Muscle of arm (tissue), 14 donors: ENCODE measurements at places on chromosomes 4 and X.

- DNase-seq, result no peak
Measured at GRCh38 chr4:23937173-23937572, 47.3 kb upstream of the PPARGC1A start.

DNA sequence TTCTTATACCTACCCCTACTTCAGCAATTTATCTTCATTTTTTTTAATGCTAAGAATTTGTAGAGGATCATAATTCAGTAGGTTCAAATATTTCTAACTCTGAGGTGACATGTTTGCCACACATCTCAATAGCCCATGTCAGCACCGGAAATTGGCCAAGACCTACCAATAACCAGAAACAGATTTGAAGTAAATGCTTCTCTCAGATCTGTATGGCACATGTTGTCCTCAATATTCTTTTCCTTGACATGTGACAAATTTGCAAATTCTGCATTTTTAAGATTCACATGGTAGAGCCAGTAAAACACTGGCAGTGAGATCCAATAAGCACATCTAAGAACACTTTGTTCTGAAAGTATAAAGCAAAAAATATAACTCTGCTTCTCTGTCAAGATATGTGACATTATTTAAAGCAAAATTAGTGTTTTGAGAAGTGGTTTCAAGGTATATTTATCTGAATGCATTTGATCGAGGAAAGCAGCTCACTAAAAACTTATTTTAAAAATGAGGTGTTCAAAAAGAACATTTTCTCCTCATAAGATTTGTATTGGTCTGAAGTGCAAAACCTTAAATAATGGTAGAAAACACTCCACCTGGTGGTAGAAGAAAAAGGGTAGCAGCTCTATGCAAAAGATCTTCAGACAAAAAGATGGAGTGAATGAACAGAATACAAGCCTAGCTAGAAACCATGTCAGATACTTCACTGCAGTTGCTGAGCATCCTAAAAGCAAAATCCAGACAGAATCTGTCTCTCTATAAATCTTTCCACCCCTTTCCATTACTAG lies 513.8 kb upstream of the FAM241A start:
- DNase-seq, result no peak

DNA sequence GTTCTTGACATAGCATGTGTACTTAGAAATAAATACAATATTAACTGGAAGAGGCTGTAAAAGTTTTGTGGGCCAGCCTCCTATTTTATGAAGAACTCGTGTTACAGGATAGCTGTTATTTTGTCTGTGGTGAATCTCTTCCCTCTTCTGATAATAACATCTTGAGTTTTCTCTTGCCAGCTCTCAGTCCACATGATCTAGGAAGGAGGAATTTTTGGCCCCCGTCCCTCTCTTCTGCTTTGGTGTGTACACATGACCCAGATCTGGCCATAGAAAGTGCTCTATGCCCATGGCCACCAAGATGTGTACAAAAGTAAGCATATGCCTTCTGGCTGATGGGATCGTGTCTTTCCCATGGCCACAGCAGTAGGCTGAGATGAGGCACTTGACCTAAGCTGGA lies 108.0 kb upstream of the LEF1 start:
- no peak for DNase-seq

- no peak for DNase-seq
Measured at GRCh38 chr4:16665942-16666551, 232.4 kb downstream of the LDB2 start.

DNA sequence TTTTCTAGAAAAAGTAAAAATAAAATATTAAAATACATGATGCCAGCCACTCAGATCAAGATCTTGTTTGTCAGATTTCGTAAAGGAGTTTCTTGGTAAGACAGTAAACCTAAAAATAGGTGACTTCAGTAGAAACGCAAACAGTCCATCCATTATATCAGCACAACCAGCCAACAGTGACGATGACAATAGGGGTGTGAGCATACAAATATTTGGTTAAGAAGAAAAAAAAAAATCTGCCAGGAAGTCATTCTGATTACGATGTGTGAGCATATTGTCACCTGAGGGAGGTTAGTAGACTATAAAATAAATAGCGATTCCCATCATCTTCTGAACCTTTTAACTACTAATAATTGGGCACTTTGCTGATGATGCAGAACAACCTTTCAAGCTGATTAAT lies 37.6 kb downstream of the SLC7A11 start:
- no peak for DNase-seq

DNA sequence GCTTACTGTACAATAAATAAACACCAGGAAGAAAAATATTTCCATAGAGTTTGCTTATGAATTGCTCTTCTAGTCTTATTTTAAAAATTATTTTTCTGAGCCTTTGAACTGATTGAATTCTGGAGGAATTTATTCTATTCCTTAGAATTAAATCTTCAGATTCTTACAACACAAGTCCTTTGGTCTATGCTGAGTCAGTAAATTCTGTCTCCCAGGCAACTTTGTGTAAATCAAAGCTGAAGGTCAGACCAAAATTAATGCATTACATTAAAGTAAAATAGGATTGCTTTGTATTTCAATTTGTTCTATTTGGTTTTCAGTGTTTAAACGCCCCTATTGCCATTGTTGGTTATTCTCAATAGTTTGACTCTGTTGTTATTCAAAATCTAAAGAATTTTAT lies 26.8 kb upstream of the STPG2 start:
- DNase-seq, result no peak

- DNase-seq, result no peak
Measured at GRCh38 chr4:168128601-168129000, 36.3 kb downstream of the ANXA10 start.
